EL (cell line): ENCODE measurements at places on chromosomes 13 and 19.

- DNase-seq: peak; percentile 3
Observed at GRCh38 chr19:19866611-19867248, 1.0 kb downstream of the ZNF253 start.

DNA sequence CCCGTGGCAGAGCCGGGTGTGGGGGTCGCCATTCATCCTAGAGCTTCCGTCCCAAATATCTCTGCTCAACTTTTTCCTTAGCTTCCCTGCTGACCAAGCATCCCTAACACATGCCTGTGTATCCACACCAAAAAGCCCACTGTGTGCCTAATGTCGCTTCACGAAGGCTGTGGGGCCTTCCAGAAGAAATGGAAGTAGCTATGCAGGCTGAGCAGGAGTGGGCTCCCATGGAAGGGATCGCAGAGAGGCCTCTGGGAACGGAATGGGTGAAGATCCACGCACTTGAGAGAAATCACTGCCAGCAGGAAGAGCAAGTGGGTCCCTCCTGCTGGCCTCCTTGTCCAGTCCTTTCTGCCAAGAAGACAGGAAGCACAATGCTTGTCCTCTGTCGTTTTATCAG, 136.0 kb downstream of the SOX1 start:
- no peak for DNase-seq

GRCh38 chr19:56159009-56159559, 16.7 kb upstream of the GALP start:
- DNase-seq: no peak

DNA sequence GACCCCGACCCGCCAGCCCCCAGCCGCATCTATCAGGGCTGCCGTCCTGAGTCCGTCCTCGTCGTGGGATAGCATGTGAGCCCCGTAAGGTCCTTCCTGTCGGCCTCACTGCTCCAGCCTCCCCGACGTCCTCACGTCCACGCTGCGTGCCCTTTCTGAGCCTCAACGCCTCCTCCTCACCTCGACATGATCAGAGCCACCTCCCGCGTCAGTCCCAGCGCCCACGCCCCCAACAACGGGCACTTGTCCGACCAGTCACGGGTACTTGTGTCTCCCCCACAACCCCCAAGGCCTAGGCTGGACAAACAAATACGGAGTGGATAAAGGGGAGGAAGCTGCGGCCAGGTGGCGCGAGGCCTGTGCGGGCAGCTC, 665 bp downstream of the ZNF497 start:
- no peak for DNase-seq

DNA sequence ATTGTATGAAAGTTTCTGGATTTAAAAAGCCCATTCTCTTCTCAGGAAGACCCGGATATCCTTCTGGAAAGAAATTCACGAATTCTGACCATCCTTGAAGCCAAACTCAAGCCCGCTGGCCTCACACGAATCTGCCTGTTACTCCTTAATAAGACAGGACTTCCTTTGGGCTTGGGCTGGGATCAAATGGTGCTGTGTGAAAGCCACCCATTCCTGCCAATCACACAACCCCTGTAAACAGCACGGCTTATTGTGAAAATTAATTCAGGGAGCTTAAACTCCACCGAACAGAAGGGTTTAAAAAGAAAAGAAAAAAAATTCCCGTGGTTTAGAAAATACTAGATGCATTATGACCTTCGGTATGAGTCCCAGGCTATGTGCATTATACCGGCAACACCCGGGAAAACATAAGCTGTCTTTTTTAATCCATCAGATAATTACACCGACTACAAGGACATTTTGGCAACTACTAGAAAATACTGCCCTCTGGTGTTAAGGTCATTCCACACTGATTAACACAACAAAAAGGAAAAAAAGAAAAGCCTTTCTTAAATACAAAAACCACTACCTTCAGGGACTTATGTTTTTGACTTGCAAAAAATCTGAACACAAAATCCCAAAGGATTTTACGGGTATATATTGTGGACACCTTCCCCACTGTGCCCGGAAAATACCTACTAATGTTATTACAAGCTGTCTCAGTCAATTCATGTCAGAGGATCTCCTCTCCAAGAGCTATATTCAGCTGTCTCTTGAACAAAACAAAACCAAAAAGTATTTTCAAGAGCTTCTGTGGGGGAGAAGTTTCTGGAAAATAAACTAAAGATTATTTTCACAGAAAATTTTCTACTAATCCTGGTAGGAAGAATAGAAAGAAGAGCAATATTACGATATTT, 76.0 kb upstream of the LSM14A start:
- DNase-seq: peak; percentile 57

DNA sequence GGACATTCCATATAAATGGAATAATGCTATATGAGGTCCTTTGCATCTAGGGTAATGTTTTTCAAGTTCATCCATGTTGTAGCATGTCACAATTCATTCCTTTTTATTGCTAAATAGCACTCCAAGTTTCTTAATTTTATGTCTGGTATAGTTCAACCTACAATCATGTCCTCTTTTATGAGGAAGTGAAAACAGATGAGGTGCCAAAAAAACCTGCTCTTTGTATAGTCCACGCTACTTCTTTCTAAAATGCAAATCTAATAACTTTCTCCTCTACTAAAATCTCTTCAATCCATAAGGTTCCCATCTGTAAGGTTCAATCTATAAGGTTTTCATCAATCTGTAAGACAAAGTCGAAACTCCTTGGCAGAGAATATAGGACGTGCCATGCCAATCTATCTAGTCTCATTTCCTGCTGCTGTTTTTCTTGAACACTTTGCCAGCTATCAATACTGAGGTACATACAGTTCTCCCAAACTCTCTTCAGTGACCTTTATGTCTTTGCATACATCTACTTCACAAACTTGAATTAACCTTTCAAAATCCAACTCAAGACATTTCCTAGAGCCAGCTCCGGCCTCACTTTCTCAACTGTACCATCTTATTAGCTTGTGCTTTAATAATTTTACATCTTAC, 33.7 kb downstream of the INTS6 start:
- no peak for DNase-seq

- DNase-seq: no peak
Observed at GRCh38 chr19:38062959-38063761, 156.2 kb downstream of the SIPA1L3 start.

DNA sequence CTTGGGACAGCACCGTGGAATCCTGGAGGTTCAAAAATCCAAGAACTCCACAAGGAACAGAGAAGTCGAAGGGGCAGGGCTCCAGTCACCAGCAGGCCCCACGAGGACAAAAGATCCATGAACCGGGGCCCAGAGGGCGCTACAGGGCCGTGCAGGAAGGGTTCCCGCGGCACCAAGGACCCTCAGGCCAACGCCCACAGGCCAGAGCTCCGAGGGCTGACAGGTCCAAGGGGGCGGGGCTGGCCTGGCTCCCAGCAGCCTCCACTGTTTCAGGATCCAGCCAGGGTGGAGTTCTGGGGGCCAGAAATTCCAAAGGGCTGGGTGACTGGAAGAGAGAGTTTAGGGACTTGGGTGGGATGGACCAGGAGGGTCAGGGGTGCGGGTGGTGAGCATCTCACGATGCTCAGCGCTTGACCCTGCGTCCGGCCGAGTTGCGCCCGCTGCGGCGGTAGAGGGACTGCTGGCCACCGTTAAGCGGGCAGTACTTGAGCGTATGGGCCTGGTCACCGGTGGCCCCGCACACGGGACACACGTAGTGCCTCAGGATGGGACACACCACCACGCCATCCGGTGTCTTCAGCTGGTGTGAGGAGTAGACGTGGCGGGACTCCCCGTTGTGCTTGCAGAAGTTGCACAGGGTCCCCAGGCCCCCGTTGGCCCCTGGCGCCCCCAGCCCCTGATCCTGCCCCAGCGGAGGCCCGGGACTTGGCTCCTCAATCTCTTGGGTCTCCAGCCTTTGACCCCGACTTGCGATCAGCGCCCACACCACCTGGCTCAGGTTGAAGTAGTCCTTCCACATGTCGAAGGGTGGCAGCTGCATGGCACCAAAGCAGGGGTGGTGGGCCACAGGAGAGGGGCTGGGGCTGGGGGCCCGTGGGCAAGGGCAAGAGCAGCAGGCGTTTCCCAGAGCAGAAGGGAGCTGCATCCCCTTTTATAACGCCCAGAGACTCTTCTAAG, at the start of gene NANOS2:
Gene NANOS2, minus strand, starts transcription at position 905 of the 957 bp plus-strand sequence. Its CDS starts 85 bp downstream, at position 820.
- DNase-seq: peak; percentile 17

DNA sequence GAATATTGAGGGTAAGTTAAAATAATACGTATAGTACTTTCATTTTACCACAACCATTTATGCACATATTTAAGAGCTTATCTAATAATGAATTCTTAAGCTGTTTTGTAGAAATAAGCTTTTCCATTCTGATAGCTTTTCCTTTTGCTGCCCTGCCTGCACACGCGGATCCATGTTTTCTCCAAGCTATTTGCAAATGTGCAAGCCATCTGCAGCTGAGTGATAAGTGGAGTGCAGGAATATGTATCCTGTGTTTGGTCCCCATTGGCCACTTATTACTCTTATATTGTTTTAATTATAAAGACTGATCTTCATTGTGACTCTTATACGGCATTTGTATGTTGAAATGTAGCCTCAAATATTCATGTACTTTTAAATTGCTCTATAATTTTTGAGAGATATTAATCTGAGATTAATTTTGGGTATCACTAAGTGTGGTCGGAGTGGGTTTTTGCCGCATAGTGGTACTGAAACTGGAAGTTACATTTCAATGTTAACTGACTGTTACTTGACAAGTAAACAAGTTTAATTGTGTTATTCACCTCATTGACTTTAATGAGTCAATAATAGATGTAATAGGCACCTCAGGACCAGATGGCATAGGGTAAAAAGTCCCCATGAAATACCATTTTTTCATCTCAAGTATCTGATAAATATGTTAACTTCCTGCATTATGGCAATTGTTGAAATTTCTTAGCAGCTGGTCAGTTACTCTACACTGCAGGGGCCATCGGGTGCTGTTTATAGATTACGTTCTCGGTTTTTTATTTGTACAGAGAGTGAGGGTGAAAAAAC, 1567.4 kb downstream of the EFNB2 start:
- DNase-seq: no peak

DNA sequence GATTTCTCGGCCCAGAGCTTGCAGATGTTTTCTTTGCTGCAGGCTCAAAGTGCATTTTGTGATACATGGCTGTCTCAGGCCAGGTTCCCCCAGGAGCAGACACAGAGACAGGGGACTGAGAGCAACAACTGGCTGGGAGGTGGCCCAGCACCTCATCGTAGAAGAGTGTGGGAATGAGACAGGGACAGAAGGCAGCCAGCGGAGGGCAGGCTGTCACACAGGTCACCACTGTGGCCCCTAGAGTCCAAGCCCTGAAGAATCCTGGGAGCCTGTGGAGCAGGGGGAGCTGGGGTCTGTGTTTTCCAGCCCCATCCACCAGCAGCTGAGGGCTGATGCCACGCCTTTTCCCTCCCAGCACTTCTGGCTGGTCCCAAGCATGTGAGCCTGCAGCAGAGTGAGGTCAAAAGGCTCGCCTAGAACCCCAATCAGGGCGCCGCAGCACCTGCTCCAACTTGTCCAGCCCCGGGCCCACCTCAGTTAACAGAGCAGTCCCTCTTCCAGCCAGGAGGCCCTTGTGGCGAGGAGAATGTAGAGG, 723.8 kb downstream of the UQCRFS1 start:
- DNase-seq: no peak

GRCh38 chr19:49858088-49858985, 7.4 kb downstream of the PTOV1 start:
- DNase-seq: peak; percentile 38

- DNase-seq: no peak
Observed at GRCh38 chr13:105147461-105147860, 1388.0 kb downstream of the EFNB2 start.

GRCh38 chr19:5585461-5586299, 17.9 kb upstream of the TINCR start:
- no peak for DNase-seq

- no peak for DNase-seq
Observed at GRCh38 chr13:114311387-114311786, 2.9 kb upstream of the CHAMP1 start.

DNA sequence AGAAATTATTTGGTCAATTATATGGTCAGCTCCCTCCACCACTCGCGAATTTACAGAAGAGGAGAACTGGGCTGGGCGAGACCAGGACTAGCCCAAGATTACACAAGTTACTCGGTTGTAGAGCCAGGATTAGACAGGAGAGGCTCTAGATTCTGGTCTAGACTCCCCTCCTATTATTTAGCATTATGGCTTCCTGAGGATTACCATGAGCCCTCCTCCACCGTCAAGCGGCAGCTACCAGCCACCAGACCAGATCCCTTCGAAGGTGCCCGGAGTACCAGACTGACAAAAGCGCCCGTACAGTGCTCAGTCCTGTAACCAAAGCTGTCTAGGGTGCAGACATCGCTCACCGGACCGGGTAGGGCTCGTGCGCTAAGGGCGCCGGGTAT, 497 bp upstream of the MLNR start:
- peak; percentile 18 for DNase-seq

GRCh38 chr13:112182846-112183531, 116.0 kb downstream of the SOX1 start:
- DNase-seq: no peak

GRCh38 chr13:74696148-74696922, 562.1 kb upstream of the KLF12 start:
- no peak for DNase-seq

DNA sequence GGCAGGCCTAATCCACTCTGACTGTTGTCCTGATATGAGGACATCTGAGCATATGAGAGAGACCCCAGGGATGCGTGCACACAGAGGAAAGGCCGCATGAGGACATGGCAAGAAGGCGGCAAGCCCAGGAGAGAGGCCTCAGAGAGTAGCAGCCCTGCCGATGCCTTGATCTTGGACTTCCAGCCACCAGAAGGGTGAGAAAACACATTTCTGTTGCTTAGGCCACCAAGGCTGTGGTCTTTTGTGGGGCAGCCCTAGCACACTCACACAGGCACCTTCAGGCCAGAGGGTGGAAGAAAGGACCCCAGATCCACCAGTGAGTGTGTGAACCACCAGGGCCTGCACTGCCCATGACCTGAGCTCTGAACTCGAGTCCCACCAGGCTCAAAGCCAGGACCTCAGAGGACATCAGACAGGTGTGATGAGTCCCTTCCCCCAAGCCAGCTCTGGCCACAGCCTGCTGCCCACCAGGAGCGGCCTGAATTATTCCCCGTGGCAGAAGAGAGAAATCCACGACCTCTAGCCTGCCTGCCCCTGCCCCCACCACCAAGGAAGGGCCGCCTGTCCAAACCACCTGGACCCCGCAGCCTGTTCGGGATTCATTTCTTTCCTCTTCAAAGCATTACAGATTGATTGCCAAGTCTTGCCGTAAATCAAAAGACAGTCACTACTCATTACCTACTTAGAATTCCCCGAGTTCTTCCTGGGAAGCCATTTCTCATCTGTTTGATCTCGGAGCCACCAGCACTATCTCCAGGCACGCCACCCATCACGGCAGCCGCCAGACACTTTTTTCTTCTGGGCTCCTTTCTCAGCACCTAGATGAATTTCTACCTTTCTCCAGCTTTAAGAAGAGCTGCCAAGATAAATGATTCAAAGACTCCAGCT, 72.2 kb downstream of the CEBPG start:
- DNase-seq: no peak

GRCh38 chr19:38676023-38676877, 28.8 kb downstream of the ACTN4 start:
- peak; percentile 80 for DNase-seq

- peak; percentile 47 for DNase-seq
Observed at GRCh38 chr13:26051657-26052311, at the start of gene SHISA2. Gene SHISA2, minus strand, starts transcription at chr13:26052016. Its CDS starts 1,041 bp downstream, at chr13:26050975.
